ENCODE measurements at places on chromosomes 16 and 17. TPM values are rescaled to one million over a fixed set of nuclear protein-coding genes. Genes with fewer than 3 reads are reported as not detected.
A peak's percentile ranks its signal among the peaks of the same experiment; 100 is the strongest.

DNA sequence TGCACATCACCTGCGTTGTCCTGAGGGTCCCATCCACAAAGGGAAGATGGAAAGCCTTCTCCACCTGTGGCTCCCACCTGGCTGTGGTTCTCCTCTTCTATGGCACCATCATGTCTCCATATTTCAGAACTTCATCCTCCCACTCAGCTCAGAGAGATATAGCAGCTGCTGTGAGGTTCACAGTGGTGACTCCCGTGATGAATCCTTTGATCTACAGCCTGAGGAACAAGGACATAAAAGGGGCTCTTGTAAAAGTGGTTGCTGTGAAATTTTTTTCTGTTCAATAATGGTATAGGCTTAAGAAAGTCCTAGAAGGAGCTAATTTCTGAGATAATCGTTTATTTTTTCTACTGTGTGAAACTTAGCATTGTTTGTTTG lies 18.7 kb downstream of the ZNF200 start:
- no peak for DNase-seq

- DNase-seq, result no peak
Measured at GRCh38 chr17:78121801-78122215, 6.7 kb downstream of the TMC6 start.

GRCh38 chr17:9669551-9670008 lies 24.3 kb downstream of the USP43 start:
- no peak for DNase-seq

DNA sequence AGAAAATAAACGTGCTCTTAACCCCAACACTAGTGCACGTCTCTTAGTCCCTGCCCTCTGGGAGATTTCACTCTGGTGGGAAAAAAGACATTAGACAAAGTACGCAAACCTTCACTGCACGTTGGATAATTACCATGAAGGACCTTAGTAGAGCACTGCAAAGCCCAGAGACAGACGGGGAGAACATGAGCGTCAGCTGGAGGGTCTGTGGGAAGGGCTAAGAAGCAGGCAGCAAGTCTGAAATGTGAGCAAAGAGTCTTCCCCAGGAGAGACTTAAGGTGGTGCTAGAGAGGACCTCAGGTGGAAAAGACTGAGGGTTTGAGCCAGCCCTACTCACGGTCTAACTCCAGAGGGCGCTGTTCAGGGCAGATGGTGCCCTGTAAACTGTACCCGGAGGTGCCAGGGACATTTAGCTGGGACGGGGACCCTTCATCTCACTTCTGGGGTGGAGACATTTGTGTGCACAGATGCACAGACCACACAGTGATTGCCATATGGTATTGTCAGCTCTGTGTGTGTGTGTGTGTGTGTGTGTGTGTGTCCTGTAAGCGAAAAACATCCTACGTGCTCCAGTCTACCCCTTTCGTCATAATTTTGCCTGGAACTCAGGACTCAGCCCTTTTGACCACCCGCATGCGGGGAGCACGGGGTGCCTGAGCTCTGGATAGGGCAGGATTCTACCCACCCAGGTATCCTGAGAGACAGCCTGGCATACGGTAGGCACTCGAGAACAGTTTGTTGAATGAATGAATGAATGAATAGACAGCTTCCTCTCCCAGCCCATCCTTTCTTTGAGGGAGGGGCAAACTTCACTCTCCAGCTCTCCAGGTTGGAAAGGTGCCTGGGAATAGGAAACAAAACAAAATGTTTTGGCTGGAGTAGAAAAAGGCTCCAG lies 10.1 kb upstream of the STAC2 start:
- no peak for DNase-seq

- no peak for DNase-seq
Measured at GRCh38 chr16:84931107-84931494, 80.2 kb downstream of the ZDHHC7 start.

DNA sequence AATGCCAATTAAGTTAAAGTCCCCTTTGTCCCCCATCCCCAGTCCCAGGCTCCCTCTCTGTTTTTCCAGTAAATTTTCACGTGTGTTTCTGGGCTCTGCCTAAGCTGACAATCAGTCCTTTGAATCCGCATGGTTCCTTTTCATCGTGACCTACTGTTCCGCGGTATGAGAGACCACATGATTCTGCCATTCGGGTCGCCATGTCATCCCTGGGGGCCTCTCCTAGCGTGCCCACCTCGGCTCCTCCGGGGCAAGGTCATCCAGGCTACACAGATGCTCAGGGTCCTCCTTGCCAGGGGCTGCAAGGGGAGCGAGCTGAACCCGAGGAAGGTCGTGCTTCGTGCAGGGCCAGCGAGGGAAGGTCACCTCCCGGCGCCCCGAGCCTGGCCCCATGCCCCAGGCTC lies 157.6 kb downstream of the RAB11FIP4 start:
- DNase-seq, result no peak

DNA sequence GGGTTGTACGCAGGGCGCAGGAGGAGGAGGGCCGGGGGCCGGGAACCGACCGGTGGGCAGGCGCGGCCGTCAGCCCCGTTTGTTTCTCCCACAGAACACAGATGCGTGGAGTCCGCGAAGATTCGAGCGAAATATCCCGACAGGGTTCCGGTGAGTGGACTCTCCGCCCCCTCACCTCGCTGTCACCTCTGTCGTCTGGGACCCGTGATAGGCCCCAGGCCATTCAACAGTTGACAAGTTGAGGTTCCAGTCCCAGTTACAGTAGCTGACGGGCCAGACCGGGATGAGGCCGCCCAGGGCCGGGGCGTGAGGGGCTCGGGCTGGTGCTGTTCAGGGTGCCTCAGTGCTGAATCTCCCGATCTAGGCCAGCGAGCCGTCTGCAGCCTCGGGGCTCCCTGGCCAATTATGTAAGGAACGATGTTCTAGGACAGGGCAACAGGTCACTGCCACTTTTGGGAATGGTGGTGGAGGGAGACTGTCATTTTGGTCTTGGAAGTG lies 628 bp downstream of the GABARAPL2 start:
- peak; percentile 75 for DNase-seq

- no peak for DNase-seq
Measured at GRCh38 chr17:79089720-79090442, 15.3 kb downstream of the ENGASE start.

- no peak for DNase-seq
Measured at GRCh38 chr16:73385696-73386095, 337.8 kb upstream of the ZFHX3 start.

GRCh38 chr16:88793251-88793954 lies 8.4 kb upstream of the PIEZO1 start:
- no peak for DNase-seq

DNA sequence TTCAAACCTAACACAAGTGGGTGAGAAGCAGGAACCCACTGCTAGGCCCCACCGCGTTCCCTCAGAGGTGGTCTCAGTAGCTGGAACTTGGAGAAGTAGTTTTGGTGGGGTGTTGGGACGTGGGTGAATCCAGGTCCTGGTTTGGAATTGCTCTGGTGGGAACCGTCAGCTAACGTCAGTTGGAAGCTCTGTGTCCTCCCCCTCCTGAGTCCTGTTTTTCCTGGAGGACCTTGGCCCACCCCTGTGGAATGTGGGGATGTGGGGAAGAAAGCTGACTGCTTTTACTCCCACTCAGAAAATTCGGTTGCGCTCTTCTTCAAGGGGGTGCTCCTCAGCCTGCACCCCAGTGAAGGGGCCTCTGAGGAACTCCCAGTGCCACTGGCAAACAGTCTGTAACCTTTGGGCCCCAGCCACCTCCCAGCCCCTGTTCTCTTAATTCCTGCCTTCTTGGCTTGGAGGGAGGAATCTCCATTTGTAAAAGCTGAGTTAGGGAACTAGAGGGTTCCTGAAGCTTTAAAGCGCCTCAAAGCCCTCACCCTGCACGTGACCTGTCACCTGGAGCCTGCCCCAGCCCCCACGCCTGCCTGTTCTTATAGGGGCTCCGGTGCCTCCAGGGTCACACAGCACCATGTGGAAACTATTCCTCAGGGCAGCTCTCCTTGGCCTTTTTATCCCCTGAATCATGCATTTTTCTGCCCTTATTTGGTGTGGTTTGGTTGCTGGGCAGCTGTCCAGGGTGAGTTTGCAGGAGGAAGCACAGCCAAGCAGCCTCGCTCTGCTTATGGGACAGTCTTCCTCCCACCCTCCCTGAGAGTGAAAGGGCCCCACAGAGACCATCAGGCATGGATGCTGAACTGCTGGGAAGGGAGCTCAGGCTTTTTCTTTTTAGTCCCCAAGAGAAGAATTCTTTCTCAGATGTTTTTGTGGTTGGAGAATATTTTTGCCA lies 16.2 kb upstream of the NAGLU start:
- DNase-seq, result peak; percentile 93

DNA sequence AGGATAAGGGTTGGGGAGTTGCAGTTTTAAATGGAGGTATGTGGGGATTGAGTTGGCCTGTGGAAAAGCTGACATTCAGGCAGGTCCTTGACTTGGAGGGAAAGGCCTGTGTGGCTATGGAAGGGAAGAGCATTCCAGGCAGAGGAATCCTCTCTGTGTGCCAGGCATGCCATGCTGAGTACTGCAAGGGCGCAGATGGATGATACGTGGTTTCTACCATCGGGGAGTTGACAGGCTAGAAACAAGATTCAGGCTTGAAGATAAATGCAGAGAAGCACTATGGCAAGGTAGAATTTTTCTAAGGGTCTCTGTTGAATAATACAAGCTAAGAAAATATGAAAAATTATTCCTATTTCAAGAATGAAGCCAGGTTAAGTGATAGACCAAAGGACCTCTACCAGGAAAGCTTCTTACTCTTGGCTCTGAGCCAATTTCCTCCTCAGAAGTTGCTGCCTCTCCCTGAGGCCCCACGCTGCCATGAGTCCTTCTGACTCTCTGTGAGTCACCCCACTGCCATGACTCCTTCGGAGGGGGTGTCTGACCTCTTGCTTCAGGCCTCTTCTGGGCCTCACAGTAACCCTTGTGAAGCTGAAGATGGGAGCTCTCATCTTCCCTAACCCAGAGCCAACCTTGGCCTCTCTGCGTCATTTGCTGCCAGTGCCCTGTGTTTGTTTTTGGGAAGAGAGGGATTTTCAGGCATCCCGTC lies 75.8 kb downstream of the WNT3 start:
- no peak for DNase-seq

DNA sequence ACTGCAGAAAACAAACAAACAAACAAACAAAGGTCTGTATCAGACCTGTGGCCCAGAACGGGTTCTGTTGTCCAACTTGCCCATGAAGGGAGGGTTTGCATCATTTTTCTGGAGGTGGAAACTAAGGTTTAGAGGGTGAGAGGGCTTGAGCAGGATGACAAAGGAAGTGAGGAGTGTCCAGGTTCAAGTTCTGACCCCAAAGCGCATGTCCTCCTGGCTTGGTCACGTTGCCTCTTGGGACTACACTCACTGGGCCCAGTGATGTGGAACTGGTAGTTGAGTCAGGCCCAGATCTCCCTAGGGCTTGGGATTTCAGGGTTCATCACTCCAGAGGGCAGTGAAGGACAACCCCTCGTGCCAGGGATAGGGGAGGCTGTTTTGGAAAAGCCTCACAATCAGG lies 1.8 kb downstream of the SREBF1 start:
- DNase-seq, result no peak

DNA sequence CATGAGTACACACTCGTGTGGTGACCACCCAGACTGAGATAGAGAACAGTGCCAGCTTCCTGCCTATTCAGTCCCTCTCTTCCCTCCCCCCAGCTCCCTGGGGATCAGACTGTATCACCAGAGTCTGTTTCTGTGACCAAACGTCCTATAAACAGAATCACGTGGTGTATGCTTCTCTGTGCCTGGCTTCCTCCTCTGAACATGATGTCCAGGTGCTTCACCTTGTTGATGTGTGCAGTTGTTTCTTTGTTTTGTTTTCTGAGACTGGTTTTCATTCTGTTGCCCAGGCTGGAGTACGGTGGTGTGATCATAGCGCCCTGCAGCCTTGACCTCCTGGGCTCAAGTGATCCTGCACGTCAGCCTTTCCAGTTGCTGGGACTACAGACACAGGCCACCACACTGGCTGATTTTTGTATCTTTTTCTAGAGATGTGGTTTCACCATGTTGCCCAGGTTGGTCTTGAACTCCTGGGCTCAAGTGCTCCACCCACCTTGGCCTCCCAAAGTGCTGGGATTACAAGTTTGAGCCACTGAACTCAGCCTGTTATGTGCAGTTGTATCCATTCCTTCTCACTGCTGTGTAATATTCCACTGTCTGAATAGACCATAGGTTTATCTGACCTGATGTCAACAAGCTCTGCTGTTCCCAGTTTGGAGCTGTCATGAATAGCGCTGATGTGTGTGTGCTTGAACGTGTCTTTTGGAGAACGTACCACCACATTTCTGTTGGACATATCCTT lies 28.9 kb upstream of the PRM1 start:
- DNase-seq, result no peak

GRCh38 chr16:29899516-29900101 lies at the start of gene SEZ6L2:
Gene SEZ6L2 (minus strand): TSS chr16:29899550. CDS start chr16:29899019, 531 bp downstream.
- peak; percentile 77 for DNase-seq

GRCh38 chr17:66715745-66716156 lies 119.2 kb upstream of the CACNG5 start:
- no peak for DNase-seq

DNA sequence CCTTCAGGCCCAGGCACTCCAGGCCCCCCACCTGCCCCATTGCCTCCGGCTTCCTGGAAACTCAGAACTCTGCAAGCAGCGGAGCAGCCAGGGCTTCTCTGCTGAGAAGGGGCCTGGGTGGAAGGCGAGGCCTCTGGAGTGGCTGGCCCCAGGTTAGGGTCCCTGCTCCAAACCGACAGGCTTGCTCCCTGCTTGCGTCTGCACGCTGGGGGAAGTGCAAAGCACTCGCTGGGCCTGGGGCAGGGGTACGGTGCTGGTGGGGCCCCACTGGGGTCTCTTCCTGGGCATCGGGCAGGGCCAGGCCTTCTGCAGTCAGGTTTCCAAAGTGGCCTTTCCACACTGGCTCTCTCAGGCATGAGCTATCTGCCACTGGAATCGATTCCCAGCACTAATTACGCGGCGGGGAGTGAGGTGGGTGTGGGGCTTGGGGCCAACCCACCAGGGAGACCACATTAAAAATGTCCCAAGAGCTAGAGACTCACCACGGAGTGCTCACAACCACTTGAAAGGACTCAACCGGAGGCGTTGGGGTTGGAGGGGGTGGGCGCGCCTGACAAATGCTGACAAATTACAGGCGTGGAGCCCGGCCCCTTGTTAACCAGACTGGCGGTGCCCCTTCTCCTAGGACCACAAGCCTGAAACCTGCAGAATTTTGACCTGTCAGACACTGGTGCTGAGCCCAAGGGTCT lies 17.9 kb downstream of the FAM83G start:
- no peak for DNase-seq

- no peak for DNase-seq
Measured at GRCh38 chr16:20181416-20181815, 107.7 kb upstream of the GPR139 start.

DNA sequence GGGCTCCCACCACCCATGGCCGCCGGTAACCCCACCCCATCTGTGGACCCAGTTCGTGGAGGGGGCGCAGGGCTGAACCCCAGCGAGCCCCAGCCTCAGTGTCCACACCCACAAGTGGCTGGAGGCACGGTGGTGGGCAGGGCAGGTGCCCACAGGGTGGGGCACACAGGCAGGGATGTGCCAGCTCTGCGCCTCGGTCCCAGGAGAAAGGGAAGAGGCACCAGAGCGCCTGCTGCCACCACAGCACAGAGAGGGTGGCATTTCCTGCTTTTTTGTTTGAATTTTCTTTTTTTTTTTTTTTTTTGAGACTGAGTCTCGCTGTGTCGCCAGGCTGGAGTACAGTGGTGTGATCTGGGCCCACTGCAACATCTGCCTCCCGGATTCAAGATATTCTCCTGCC lies 19.0 kb downstream of the ZFPM1 start:
- no peak for DNase-seq

- DNase-seq, result no peak
Measured at GRCh38 chr16:31149332-31149731, 534 bp downstream of the PRSS36 start.

CIBAR2 gene
- total RNA-seq, result not detected

MYH1 gene
- total RNA-seq, result not detected

GLIS2 gene
- 3.1 TPM for total RNA-seq

CD300LB gene
- total RNA-seq, result not detected

CBX8 gene
- total RNA-seq, result 2.3 TPM

DNAAF1 gene
- 0.72 TPM for total RNA-seq
